K562 (cell line): ENCODE measurements at places on chromosomes 6 and 20.

GRCh38 chr20:46682063-46682821 is 7.0 kb downstream of the TP53RK start:
- DNase-seq, result no peak

- peak; percentile 54 for DNase-seq
Measured at GRCh38 chr6:143337201-143337949, 113.1 kb downstream of the ADAT2 start.

- peak; percentile 39 for DNase-seq
Measured at GRCh38 chr6:86856937-86857563, 80.3 kb upstream of the HTR1E start.

GRCh38 chr6:133887156-133887879 is 1.6 kb upstream of the TCF21 start:
- no peak for DNase-seq

DNA sequence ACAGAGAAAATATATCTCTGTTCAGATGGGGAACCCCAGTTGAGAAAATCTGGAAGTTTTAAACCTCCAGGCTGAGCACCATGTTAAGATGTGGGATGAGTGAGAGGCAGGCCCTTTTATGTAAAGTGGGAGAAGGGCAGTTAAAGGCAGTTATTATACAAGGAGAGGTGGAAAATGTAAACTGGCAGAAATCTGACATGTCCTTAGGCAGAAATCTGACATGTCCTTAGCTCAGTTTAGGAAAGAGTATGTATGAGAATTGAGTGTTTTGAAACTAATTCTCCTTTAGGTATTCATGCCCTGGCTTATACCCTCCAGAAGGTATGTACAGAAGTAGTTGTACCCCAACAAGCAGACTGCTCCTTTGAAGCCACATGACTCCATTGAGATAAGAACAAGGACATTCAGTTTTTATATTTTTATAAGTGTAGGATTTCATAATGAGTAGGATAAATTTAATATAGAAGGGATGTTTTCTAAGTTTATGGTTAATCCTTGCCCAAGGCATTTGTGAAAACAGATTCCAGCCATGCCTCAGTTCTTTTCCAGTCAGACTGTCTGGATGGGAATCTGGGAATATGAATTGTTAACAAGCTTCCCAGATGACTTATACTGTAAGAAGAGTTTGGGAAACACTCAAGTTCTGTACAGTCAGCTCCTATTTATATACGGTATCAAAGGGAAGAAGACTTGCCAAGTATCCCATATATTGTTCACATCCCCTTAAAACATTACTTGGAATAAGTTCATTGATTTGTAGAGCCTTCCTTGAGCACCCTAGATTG is 87.7 kb downstream of the SCAND1 start:
- no peak for DNase-seq

DNA sequence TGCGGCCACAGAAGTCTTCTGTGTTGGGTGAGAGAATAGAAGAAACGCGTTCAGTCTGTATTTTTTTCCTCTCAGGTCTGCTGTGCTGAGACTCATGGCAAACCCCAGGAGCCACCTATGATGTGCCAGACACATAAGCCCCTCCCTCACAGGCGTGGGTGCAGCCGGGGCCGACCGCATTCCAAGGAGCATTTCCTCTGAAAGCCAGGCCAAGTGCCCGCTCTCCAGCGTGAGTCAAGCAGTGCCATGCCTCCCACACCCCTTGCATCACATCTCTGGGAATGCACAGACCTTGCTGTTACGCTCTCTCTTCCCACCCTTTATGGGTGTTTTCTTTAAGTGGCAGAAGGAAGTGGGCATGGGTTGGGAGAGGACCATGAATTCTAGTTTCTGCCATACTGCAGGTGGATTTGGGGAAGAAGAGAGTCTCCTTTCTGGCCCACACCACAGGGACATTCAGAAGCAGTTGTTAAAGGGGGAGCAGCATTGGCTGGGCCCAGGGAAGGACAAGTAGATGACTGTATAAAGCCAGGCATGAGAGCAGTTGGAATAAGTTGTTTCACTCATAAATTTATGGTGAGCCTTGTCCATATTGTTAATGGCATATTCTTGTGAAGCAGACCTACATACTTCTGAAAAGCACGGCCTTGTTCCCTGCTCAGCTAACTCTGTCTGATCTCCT is 37.1 kb upstream of the TFAP2A start:
- DNase-seq, result no peak

GRCh38 chr6:80366714-80367113 is 260.2 kb downstream of the BCKDHB start:
- no peak for DNase-seq

GRCh38 chr6:27471365-27472115 is 1.4 kb downstream of the ZNF184 start:
- DNase-seq, result no peak

- no peak for DNase-seq
Measured at GRCh38 chr6:22783931-22784330, 214.6 kb downstream of the HDGFL1 start.

- DNase-seq, result peak; percentile 39
Measured at GRCh38 chr6:21536280-21536766, 57.2 kb upstream of the SOX4 start.

DNA sequence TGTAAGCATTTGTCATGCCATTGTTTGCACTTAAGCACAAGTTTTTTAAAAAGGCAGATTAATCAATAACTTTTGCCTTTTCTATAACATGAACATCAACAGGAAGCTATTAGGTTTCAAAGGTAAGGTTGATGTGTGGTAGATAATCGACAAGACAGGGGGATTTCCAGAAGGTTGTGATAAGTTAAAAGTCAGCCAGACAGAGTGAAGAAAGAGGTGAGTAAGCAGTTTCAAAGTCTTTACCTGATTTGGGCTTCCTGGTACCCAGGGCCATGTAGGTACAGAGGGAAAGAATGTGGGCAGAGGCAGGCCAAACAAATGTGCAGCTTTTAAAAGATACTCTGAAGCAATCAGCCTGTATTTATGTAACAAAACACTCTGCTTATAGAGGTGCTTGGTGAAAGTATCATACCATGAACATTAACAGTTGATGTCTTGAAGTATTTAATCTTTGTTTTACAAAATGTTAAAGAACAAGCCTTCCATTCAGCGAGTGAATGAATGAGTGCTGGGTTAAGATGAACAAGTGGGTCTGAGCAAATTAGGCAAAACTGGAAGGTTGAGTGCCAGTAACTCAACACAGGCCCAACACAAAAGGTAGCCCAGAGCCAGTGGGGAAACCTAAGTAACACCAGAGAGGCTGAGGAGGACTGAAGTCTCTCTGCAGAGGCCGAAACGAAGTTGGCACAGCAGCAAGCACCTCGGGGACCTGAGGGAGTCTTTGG is 60.2 kb downstream of the LRRC1 start:
- DNase-seq, result no peak

DNA sequence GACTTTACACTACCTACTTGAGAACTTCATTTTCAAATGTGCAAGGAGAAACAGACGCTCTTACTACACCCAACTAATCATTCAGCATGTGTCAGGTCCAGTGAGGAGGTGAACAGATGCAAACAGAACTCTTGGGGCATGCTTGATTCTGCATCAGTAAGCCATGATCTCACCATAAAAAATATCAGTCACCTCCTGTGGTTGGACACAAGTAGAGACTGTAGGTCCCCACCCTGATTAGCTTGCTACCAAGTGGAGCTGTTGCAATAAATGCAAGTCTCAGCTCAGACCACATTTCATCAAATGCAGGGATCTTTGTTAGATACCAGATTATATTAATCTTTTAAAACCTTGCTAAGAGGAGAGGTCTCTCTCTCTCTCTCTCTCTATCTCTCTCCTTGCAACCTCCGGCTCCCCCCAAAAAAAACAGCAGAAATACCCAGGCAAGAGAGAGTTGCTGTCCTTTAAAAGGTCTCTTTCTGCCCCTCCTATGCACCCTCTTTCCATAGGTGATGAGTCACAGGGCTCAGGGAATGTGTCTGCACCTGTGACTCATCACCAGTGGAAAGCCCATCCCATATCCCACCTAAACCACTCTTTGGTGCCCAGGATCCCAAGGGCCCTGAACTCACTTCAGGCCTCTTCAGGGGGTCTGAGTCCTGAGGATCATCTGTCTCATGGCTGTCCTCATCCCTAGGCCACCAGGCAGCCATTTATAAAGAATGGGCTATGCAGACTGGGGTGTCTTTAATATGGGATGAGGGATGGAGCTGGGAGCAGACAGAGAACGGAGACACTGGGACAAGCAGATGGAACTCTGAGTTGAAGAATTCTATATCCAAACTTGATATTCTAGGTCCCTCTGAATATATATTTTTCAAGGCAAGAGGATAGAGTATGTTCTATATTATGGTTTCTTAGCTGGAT is 154.5 kb downstream of the QRSL1 start:
- no peak for DNase-seq

- DNase-seq, result peak; percentile 49
Measured at GRCh38 chr6:157688960-157689599, 134.0 kb upstream of the SNX9 start.
